Natural killer cell (primary cell): ENCODE measurements at places on chromosomes 2 and 18.

- no peak for DNase-seq
Observed at GRCh38 chr2:69477627-69478026, 40.4 kb upstream of the NFU1 start.

- DNase-seq = no peak
Observed at GRCh38 chr2:61759718-61760117, 94.1 kb downstream of the FAM161A start.

GRCh38 chr2:126802316-126802715 lies 96.4 kb upstream of the TEX51 start:
- no peak for DNase-seq

GRCh38 chr2:3127710-3128109 lies 249.9 kb downstream of the EIPR1 start:
- no peak for DNase-seq

DNA sequence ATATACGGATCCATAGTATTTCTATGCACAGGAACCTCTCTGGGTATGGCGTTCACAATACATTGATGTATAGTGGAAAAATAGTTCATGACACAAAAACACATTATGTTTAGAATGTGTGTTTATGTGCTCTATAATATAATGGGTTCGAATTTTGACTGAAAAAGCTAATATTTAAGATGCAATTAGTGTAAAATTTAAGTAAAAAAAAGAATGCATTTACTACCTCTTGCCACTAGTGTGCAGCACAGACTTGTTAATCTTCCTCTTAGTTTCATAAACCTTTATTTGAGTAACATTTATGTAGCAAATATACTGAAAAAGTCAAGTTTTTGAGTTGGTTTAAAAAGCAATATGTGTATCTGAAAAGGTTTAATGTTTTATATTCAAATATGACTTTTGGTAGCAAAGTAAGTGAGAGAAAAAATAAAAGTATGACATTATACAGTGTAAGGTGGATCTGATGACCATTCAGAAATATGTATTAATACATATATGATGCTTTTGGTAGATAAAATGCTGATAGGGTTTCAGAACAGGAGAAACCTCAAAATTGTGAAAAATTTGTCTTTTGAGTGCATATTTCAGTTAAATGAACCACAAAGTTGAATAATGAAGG lies 49.4 kb downstream of the CCDC102B start:
- DNase-seq = no peak

DNA sequence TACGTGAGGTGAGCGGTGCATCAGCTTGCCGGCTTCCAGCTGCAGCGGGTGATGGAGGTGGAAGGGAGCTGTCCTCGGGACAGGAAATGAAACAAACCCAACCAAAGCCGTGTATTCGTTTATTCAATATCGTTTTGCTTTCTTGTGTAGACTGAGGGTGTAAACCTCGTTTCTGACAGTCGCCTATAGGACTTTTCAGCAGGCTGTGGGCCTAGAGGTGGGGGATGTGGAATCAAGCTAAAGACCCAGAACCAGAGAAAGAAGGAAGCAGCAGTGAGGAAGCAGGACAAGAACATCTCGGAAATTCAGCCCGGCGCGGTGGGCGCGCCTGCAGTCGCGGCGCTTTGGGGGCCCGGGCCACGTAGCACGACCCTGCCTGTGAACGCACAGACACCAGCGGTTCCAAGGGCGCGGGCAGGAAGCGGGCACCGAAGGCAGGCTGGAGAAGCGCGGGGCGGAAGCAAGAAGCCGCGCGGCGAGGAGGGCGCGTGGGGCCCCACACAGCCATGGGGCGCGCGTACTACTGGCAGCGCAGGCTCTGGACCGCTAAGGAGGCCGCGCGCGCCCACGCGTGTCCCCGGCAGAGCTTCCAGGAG lies 755 bp upstream of the ATP9B start:
- DNase-seq = no peak

DNA sequence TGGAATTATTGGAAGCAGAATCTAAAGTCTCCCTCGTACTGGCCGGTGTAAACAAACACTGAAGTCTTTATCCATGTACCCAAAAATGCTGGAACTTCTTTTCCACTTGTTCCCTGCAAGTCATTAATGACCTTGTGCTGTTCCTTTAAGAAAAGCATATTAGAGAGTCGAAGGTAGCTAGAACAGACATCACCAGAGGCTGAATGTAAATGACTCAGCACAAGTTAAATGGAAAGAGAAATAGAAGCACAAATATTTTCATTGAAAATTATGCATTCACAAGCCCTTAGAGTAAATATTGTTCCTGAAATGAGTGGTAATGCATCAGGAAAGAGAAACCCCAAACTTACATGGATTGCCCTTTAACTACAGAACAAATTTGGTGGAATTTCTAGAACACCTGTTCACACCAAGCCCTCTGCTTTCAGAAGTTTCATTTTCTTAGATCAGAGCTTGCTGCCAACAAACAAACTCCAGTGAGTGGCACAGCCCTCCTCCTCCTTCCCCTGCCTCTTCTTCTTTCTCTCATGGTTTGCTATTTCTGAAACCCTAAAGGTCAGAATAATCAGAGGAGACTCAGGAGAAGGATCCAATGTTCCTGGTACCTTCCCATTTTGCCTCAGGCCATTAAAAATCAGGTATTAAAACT lies 264.3 kb downstream of the TXNL1 start:
- no peak for DNase-seq

DNA sequence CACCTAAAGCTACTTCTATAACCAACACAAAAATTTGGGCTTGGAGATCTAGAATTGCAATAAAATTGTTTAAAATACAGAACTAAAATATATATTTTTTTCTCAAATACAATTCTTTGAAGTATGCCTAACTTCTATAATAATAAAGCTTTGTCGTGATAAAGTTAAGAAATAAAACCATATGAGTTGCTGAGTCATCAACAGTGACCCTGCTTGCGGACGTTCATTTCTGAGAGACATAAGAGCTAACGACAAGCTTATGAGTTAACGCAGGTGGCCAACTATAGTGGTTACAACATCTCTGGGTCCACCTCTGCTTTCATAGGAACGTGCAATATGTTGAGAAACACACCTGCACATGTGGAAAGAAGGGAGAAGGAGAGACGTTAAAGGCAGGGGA lies 407.1 kb upstream of the SLC14A2 start:
- no peak for DNase-seq

GRCh38 chr2:102184568-102184967 lies 2.3 kb upstream of the IL1RL2 start:
- DNase-seq = no peak

GRCh38 chr18:60401346-60401745 lies 28.8 kb upstream of the MC4R start:
- DNase-seq = no peak

- no peak for DNase-seq
Observed at GRCh38 chr2:106178716-106179115, 15.4 kb downstream of the UXS1 start.

DNA sequence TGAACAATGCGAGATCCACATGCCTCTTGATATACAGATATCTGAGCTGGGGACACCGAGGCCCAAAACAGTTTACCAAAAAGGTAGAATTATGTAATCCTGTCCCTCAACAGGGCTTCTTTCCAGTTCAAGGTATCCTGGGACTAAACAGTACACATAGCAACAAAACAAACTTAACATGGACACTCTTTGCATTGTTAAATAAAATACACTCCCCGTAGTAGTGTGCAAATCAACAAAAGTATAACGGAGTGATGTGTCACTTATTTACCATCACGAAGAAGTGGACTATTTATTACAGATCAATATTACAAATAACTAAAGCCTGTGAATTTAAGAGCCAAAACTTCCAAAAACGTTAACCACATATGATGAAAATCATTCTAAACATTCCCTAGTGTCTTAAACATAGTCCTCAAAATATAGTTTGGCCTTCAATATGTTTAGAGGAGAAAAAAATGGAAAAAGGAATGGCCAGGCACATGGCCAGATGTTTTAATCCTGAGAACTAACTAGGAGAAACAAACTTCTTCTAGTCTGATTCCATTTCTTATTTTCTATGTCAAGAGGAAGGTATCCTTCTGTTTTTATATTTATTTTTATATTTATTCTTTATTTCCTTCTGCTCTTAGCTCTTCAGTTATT lies 377.5 kb downstream of the OSR1 start:
- no peak for DNase-seq

DNA sequence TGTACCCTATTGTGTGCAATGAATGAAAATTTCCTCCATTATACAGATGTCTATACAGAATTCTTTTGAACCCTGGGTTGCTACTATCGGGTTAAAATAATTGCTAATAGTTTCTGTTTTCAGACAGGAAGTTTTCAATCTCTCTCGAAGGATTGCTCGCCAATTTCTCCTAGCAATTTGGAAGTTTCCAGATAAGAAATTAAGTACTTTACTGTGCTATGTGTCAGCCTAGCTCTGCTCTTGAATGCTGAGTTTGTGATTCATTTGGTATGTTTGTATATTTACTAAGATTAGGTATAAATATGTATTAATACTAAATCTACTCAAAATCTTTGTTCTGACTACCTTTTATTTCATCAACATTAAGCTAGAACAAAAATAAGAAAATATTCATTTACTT lies 74.6 kb upstream of the ARL5A start:
- no peak for DNase-seq

- DNase-seq = no peak
Observed at GRCh38 chr18:45236676-45237075, 378.6 kb upstream of the SLC14A2 start.

GRCh38 chr18:45839414-45840395 lies 14.2 kb downstream of the SIGLEC15 start:
- DNase-seq = no peak

DNA sequence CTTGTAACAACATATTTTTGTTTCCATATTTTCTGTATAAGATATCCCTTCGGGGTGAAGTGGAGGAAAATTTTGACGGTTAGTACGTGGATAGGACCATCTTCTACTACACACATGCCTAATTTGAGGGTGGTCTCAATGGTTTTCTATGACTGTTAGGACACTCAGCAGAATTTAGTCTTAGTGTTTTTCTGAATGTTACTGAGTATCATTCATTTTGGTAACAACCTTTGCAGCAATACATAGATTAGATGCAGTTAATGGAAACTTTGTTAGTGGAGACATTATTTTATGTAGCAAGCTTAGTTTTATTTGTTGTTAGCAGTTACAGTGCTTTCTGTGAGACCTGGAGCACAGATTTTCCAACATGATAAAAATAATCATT lies 1.6 kb downstream of the ITGAV start:
- no peak for DNase-seq

DNA sequence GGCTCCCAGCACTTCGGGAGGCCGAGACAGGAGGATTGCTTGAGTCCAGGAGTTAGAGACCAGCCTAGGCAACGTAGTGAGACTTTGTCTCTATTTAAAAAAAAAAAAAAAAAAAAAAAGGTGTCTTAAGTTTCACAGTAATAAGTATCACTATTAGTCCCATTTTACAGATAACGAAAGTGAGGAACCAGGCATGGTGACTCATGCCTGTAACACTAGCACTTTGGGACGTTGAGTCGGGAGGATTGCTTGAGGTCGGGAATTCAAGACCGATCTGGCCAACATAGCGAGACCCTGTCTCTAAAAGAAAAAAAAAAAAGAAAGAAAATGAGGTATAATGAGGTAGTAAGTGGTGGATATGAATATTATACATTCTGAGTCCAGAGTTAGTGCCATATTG lies 2.5 kb downstream of the KCNJ13 start:
- DNase-seq = no peak

DNA sequence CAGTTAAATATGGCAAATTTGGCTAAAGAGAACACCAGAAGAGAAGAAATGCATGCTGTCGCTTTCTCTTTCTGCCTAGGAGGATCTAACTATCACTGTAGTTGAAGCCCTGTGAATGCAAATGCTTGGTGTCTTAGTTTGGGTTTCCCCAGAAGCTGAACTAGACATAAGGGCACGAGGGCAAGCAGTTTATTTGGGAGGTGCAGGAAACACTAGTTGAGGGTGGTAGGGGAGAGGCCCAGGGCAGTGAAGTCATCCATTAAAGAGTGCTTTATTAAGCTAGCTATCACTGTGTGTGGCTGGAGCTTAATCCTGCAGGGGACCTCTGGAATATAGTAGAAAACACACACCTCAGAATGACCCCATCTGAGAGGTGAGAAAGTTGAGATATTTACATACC lies 639.8 kb upstream of the ZEB2 start:
- DNase-seq = no peak

DNA sequence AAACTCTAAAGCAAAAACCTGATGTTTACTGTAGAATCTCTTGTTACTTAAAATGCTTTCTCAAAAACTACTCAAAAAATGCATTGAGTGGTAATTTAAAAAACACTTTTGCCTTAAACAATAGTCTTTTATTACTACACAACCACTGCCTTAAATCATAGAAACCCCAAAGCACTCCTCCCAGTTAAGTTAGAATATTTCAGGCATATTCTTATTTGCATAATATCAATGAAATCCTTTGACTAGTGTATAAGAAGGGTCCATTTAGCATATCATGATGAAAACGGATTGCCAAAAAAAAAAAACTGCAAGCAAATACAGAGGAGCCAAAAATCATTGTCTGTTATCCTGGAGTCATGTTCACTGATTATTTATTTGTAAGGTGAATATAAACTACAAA lies 119.2 kb downstream of the PTPRM start:
- DNase-seq = no peak

GRCh38 chr2:122384768-122385333 lies 629.4 kb downstream of the TSN start:
- DNase-seq = no peak

GRCh38 chr2:29273004-29273684 lies 157.9 kb downstream of the CLIP4 start:
- no peak for DNase-seq

GRCh38 chr2:6139916-6140315 lies 447.7 kb downstream of the SOX11 start:
- no peak for DNase-seq

DNA sequence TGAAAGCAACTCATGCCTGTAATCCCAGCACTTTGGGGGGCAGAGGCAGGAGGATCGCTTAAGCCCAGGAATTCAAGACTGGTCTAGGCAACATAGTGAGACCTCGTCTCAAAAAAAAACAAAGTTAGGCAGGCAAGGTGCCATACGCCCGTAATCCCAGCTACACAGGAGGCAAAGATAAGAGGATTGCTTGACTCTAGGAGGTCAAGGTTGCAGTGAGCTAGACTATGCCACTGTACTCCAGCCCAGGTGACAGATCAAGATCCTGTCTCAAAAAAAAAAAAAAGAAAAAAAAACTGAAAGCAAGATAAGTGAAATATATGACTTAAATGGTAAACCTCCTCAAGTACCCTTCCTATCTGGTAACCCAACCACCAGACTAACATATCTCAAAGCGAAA lies 59.8 kb downstream of the USP34 start:
- no peak for DNase-seq

DNA sequence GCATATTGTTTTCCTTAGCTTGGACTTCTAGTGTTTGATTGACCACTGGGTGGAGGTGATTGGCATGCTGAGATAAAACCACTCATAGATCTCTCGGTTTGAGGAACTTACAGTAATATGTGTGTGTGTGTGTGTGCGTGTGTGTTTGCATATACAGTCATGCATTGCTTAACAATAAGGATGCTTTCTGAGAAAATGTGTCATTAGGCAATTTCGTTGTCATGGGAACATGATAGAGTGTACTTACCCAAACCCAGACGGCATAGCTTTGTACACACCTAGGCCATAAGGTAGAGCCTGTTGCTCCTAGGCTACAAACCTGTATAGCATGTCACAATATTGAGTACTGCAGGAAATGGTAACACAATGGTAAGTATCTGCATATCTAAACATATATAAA lies 167.3 kb downstream of the NYAP2 start:
- DNase-seq = no peak
